ENCODE measurements at places on chromosomes 6 and 20. TPM values are rescaled to one million over a fixed set of nuclear protein-coding genes. Genes with fewer than 3 reads are reported as not detected.

Gene TRIM10
- not detected for total RNA-seq

Gene NEURL2
- total RNA-seq, result 6.1 TPM

Gene DNAH8
- 0.12 TPM for total RNA-seq

Gene RAD21L1
- not detected for total RNA-seq

Gene TP53TG5
- not detected for total RNA-seq

Gene EBF4
- 1.2 TPM for total RNA-seq

Gene ZC2HC1B
- total RNA-seq, result not detected

Gene TNFRSF6B
- 57.4 TPM for total RNA-seq

Gene SYNGAP1
- total RNA-seq, result 6.0 TPM

Gene ADAM33
- 57.5 TPM for total RNA-seq

Gene SRMS
- total RNA-seq, result not detected

Gene GABRR2
- total RNA-seq, result 0.11 TPM

Gene LST1
- total RNA-seq, result not detected

Gene CCM2L
- total RNA-seq, result under 0.01 TPM

Gene SSTR4
- total RNA-seq, result not detected

Gene OSER1
- 67.6 TPM for total RNA-seq

Gene KCNK16
- total RNA-seq, result not detected

Gene BNIP5
- not detected for total RNA-seq

Gene AGPAT4
- total RNA-seq, result 10.9 TPM

Gene MEP1A
- not detected for total RNA-seq

Gene NR2E1
- not detected for total RNA-seq

Gene DLK2
- total RNA-seq, result 0.66 TPM

Gene DHX16
- 39.2 TPM for total RNA-seq

Gene KCNK5
- total RNA-seq, result under 0.01 TPM

Gene DLL1
- total RNA-seq, result 1.3 TPM

Gene PRL
- not detected for total RNA-seq

Gene NOL4L
- 5.2 TPM for total RNA-seq

Gene RPS10
- total RNA-seq, result 2,663 TPM

Gene RTEL1
- total RNA-seq, result 15.9 TPM

Gene TGM2
- total RNA-seq, result 221 TPM
